NCI-H146 (cell line): ENCODE measurements at places on chromosomes 16 and 17.

DNA sequence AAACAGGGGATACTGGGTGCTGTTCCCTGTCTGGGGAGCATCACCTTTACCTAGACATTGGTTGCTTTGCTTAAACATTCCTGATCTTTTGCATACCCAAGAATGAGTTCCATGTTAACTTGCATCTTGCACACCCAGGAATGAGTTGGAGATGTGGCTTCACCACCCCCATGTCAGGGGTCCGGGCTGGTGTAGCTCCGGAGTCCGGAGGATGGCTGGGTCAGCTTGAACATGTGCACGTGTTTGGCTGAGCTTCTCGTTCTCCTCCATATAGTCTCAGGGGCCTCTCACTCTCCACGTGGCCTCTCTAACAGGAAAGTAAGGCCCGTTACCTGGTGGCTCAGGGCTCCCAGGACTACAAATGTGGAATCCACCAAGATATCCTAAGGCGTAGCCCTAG lies 18.2 kb upstream of the AMZ2 start:
- no peak for DNase-seq

DNA sequence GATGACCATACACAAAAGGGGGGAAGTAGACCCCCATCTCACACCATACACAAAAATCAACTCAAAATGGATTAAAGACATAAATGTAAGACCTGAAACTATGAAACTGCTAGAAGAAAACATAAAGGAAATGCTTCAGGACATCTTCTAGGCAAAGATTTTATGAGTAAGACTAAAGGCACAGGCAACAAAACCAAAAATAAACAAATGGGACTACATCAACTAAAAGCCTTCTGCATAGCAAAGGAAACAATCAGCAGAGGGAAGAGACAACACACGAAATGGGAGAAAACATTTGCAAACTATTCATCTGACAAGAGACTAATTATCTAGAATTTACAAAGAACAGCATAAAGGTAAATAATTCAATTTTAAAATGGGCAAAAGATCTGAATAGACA lies 152.1 kb downstream of the AXIN2 start:
- no peak for DNase-seq

GRCh38 chr17:6455321-6455705 lies 11.1 kb downstream of the PIMREG start:
- DNase-seq = no peak

DNA sequence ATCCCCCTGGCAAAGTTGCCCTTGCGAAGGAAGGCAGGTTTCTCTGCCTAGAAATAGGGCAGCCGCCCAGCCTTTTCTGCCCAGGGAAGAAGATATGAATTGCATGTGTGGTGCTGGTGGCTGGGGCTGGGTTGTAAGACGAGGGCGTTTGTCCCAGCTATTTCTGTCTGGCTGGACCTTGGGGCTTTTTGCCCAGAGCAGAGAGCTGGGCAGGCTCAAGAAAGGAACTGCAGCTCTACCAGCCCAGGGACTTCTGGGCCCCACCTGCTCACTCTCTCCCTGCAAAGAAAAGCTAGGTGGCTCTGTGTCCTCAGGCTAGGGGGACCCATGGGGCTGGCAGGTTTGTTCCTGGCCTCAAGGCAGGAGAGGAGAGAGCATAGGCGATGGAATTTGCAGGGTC lies 586 bp downstream of the CACNG1 start:
- peak; percentile 6 for DNase-seq

- no peak for DNase-seq
Observed at GRCh38 chr17:49015179-49015923, 18.2 kb downstream of the IGF2BP1 start.

DNA sequence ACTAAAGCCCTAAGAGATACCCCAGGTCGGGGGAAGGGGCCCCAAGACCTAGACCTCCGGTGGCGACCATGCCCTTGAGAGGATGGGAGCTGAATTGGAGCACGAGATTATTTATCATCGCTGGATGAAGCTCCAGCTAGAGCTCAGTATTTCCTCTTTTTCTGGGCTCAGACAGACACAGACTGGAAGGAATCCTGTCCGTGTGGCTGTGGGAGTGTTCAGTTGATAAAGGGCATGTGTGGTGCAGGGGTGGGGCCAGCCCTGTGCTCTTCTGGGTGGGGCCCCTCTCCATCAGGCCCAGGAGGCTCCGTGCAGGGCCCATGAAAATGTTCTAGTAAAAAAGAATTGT lies 6.3 kb upstream of the CBX4 start:
- no peak for DNase-seq

- no peak for DNase-seq
Observed at GRCh38 chr17:45990886-45991285, 8.2 kb upstream of the STH start.

GRCh38 chr17:43998552-43998951 lies 5.9 kb upstream of the NAGS start:
- DNase-seq = no peak
